ENCODE measurements at places on chromosomes 4 and X. TPM values are rescaled to one million over a fixed set of nuclear protein-coding genes. Genes with fewer than 3 reads are reported as not detected.

DNA sequence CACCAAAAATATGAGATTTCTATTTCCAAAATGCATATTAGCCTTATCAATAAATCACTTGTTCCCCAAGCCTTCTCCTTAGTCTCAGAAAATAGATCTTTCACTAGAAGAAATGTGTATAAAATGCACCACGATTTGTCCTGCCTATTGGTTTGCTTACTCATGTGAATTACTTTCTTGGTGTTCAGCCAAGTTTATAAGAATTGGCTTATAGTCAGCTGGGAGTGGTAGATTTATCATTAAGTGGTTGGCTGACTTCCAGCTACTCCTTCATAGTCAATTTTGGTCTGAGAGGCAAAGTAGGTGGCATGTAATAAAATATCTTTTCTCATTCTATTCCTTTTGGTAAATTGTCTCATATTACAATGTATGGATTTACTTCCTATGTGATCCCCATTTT lies 1.3 kb downstream of the SULT1E1 start:
- DNase-seq = no peak

DNA sequence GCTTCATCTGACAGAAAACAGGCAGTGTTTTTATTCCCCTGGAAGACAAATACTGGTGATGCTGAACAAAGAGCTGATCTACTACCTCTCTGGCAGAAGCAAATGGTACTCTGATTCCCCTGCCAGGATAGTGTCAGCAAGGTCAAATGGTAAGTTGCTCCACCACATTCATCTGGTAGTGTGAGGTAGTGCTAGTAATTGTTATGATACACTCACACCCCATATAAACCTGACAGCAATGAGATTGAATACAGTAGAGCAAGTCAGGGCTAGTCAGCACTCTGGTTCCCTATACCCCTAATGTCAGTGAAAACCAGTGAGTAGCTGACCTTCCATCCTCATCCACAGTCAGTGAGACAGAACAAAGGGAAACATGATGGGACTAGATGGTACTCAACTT lies 3.4 kb upstream of the SPIN4 start:
- DNase-seq = no peak

DNA sequence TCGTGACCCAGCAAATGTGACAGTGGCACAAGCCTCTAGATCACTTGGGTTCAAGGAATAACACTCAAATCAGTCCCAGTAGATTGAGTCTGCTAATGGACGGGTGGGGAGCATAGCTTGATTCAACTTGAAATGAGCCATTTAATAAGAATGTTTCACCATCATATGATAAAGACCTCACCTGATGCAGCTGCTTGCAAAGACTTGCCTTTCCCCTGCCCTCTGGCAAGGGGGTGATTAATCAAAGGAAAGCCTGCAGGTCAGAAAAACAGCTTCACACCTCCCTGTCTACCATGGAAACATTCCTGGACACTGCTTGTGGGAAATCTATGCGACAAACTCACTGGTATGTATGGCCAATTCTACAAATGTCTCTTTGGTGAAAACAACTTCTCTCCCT lies 54.5 kb downstream of the CD99L2 start:
- no peak for DNase-seq

The GNL3L gene
- 34.2 TPM for total RNA-seq

DNA sequence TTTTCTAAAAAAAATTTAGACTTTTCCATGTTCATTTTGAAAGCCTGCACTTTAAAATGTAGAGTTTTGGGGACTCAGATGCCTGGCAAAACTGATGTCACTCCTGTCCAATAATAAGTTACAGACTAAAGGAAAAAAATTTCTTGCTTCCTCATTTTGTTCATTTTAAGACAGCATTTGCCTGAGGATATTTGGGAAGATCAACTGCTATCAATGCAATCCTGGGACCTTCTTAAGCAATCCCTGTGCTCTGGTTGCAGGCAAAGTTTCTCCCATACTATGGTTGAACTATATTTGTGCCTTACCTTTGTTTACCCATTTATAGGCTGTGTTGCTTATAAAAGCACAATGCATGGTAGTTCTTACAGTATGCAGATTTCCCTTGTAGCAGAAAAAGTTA lies 280.4 kb downstream of the CFAP47 start:
- DNase-seq = no peak

DNA sequence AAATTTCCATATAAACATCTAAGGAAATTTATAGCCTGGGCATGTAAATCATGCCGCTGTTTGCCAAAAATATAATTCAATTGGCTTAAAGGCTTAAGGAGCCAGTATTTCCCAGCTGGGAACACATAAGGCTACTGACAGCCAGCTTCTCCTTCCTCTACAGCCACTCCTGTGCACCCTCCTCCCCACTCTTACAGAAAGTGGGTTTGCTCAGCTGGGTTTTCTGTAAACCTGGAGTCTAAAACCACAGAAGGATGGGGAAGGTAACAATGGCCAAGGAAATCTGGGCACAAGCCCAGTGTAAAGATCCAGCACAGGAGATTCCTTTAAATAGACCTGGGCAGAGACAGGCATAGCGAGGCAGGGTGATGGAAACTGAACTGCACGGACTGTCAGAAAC lies 18.5 kb downstream of the ACSL1 start:
- peak; percentile 77 for DNase-seq

DNA sequence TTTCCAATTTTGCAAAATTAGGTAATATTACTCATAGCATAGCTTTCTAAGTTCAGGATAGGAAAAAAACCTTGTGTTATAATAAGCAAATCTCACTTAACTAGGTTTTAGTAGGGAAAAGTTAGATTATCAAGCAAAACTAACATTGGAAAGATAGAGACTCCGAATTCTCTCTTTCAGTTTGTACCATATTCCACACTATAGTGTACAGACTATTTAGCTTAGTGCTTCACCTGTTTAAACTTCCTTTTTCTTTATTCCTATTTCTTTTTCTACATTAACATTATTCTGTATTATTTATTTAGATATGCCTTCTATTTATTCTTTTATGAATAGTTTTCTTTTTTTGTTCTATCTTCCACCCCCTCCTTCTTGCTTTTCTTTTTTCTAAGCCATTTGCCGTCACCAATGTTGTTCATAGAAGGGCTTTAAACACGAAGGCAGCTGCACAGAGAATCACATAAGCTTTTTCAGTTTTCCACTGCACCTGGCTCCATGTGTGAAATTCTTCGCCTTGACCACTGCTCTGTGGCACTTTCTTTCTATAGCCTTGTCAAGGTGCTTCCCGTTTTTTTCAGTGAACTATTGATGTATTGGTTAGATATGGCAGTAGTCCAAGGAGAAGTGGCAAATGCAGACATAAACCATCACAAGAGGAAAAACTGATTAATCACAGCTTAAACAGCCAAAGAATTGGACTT lies 8.5 kb downstream of the PCDH10 start:
- no peak for DNase-seq

DNA sequence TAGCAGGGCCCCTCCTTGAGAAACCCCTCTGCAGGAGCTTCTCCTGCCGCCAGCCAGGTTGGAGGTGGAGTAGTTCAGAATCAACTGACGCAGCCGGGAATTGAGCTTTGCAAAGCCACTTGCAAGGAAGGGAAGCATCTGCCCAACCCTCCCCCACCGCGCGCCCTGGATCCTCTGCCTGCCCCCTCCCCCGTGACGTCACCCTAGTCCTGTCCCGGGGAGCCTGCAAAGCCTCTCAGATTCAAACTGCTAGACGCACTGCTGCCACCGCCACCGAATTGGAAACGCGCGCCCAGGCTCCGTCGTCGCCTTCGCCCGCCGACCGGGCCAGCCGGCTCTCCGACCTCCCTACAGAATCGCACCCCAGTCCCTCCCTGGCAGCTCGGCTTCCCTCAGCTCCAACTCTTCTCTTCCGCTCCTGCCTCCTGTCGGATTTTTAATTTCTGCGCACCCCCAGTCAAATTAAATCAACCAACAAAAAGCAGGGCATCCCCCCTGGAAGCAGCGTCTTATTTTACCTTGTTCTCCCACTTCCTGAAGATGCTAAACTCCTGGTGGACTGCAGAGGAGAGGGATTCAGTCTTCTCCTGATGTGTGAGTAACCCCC lies 3.8 kb downstream of the SLITRK2 start:
- DNase-seq = no peak

DNA sequence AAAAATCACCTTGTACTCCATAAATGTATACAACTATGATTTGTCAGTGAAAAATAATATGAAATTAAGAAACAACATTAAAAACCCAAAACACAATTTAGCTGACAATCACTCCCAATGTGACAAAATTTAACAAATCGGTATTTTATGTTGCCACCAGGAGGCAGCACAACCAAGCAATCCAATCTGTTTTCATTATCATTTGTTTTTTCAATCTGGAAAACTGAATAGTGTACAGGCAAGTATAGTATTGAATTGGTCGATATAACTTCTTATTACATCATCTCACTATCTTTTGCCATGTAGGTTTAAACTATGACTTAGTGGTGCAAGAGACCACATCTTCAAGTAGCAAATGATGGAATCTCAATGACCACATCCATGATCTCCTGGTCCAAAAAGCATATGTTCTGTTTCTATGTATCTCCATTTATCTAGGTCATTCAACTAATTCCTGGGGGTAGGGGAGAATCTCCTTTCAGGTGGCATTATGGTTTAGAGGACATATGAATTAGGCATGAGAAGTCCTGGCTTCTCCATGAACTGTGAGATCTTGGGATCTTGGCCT lies 112.9 kb upstream of the AGA start:
- DNase-seq = no peak

The GDI1 gene
- total RNA-seq = 148 TPM

The TEX13C gene
- 2.2 TPM for total RNA-seq

GRCh38 chr4:185246453-185246852 lies 37.1 kb downstream of the SNX25 start:
- no peak for DNase-seq

The CDX4 gene
- total RNA-seq = not detected

DNA sequence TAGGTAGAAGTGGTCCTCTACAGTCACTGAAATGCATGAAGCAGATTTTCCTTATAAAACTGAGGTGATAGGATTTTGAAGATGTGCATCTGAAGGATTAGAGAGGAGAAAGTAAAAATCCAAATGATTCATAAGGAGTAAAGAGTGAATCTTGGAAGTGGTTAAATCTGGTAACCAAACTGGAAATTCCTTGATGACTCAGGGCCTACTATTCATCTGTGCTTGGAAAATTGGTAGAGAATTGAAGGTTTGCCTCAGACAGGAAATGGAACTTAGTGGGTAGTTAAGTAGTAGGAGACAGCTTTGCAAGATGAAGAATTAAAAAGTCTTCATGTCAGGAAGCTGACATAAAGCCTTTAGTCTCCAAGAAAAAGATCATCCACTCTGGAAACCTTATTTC lies 368.9 kb upstream of the CTSO start:
- DNase-seq = no peak

- DNase-seq = no peak
Observed at GRCh38 chr4:149465955-149466354, 349.7 kb downstream of the IQCM start.

DNA sequence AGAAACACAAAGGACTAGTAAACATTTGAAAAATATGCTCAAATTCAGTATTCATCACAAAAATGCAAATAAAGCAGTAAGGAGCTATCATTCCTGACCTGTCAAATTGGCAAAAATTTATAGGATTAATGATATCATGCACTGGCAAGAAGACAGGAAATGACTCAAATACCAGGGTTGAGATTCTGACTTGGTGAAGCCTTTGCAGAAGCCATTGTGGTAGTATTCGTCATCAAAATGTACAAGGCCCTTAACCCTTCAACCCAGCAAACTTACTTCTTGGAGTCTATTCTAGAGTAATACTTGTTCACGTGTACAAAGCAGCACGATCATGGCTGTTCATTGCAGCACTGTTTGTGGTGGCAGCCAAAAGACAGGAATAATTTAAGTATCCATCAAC lies 132.4 kb downstream of the ENOX2 start:
- DNase-seq = no peak

The RENBP gene
- total RNA-seq = 2.4 TPM

The PDZD4 gene
- total RNA-seq = 7.2 TPM

DNA sequence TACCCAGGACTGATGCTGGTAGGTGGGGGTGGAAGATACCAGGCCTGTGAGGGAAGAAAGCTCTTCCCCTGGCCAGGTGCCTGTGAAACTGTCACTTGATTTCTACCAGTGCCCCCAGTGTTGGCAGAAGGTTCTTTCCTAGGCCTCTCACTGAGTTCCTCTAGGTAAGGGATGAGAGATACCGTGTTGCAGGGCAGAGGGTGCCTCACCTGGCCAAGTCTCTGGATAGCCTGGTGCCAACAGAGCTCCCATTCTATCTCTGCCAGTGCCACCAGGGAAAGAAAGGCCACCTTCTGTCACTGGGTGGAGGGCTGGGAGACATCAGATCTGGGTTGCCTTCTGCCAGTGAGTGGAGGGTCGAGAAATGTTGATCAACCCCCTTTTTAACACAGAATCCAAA lies 94.1 kb downstream of the RTL5 start:
- no peak for DNase-seq

GRCh38 chr4:53023677-53024299 lies 161.7 kb downstream of the RASL11B start:
- no peak for DNase-seq

DNA sequence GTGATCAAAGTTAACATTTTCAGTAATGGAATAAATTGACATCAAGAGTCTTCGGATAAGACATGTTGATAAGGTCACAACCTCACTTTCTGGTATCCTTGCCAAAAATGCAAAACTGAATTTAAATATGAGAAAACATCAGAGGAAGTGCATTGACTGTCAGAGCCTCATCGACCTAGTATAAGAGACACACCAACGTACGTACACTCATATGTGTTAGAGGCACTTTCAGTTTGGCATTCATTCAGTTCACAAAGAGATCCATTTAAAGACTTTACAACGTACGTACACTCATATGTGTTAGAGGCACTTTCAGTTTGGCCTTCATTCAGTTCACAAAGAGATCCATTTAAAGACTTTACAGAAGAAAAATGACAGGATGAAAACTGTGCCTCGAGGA lies 280.3 kb downstream of the INPP4B start:
- no peak for DNase-seq

GRCh38 chr4:94650134-94650495 lies 107.6 kb upstream of the BMPR1B start:
- DNase-seq = no peak

DNA sequence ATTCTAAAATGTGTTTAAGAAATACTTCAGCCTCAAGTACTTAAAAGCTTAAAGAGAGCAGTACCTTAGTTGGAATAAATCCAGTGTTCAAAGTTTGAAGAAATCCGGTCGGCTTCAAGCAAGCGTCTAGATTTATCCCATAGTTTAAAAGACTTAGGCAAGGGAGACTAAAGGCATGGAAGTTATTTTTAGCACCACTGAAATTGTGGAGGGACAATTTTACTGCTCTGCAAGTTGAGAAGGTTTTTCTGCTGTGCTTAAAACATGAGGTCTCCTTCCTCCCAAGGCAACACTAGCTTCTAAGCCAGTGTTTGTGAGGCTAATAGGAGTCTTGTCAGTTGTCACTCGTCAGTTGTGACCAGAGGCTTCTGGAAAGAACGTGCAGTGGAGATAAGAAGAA lies 183.5 kb downstream of the MSL3 start:
- DNase-seq = no peak

GRCh38 chr4:8571702-8572685 lies 8.2 kb upstream of the GPR78 start:
- no peak for DNase-seq

The CWH43 gene
- 14.8 TPM for total RNA-seq

GRCh38 chr4:7299010-7299907 lies 106.9 kb downstream of the SORCS2 start:
- no peak for DNase-seq

The RHOXF2B gene
- 0.97 TPM for total RNA-seq

All from prostate gland (tissue), 2 donors.